Suprapubic skin (tissue), 4 donors: ENCODE measurements at places on chromosomes 3 and 15.

DNA sequence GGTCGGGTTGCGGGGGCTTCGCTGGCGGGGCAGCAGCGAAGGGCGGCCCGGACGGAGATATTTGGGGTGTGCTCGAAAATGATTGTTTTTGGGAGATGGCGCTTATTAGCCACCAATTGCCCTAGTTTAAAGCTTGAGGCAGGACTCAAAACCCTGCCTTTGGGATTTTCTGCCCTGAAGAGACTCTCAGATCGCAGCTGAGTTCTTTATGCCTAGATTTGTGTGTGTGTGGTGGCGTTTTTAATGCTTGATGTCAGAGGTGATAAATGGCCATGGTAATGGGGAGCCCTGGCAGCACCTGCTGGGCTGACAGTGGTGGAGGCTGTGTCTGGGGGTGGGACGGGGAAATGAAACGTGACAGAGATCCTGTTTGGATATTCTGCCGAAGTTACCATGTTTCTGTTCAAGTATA, 604 bp downstream of the KCTD6 start:
- H3K27ac ChIP-seq, result peak overlapping the region; percentile 91
- H3K4me3 ChIP-seq, result peak overlapping the region; percentile 91
- no peaks in the 10 kb centered on the region for H3K36me3 ChIP-seq
- DNase-seq, result no peak

DNA sequence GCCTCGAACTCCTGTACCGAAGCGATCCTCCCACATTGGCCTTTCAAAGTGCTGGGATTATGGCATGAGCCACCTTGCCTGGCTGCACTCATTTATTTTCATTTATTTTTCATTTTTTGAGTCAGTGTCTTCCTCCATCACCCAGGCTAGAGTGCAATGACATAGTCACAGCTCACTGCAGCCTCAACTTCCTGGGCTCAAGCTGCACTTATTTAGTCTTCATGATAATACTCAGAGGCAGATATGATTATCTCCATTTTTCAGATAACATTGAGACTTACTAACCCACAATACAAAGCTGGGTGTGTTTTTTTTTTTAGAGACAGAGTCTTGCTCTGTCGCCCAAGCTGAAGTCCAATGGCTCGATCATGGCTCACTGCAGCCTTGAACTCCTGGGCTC, 10.0 kb downstream of the PRKCI start:
- no peaks in the 10 kb centered on the region for H3K4me1 ChIP-seq
- H3K27ac ChIP-seq, result no peak overlapping the region
- no peak for DNase-seq
- peaks cover 17% of the 10 kb centered on the region for H3K36me3 ChIP-seq
- H3K4me3 ChIP-seq, result no peak overlapping the region

GRCh38 chr3:186214670-186215069, 105.8 kb upstream of the ETV5 start:
- no peak for DNase-seq
- H3K27me3 ChIP-seq, result no peaks in the 10 kb centered on the region
- H3K36me3 ChIP-seq, result no peaks in the 10 kb centered on the region

GRCh38 chr3:71407823-71408222, 175.7 kb downstream of the FOXP1 start:
- no peak for DNase-seq
- H3K27ac ChIP-seq, result no peak overlapping the region
- H3K4me3 ChIP-seq, result no peak overlapping the region

DNA sequence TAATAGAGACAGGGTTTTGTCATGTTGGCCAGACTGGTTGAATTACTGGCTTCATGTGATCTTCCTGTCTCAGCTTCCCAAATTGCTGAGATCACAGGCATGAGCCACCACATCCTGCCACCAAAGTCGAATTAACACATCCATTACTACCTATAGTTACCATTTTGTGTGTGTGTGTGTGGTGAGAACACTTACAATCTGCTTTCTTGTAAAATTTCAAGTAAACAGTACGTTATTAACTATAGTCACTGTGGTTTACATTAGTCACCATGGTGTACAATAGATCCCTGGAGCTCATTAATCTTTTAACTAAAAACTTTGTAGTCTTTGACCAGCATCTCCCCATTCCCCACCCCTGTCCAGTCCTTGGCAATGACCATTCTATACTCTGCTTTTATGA, 270.0 kb downstream of the NAALADL2 start:
- H3K27me3 ChIP-seq, result no peaks in the 10 kb centered on the region
- no peaks in the 10 kb centered on the region for H3K36me3 ChIP-seq
- H3K4me1 ChIP-seq, result no peaks in the 10 kb centered on the region

DNA sequence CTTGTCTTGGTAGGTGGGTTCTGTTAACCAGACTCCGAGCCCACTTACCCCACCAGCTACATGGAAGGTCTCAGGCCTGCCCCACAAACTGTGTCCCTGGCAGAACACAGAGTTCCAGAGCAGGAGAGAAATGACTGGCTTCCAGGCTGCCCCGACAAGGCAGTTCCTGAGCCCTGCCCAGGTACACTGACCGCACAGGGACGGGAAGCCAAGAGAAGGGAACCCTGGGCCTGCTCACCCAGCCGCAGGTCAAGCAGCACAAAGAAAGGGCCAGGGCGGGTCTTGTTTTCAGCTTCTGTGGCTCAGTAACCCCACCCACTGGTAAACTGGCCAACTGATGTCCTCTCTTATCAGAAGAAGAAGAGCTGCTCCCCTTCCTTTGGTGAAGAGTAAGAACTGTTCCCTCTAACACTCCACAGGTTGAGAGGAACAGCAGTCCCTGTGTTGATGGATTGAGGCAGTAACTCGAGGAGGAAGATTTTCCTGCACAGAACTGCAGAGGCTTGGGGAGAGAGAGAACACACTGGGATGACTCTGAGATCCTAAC, 68.4 kb downstream of the CRTC3 start:
- DNase-seq, result no peak
- H3K4me3 ChIP-seq, result no peak overlapping the region
- H3K27ac ChIP-seq, result peak overlapping the region; percentile 77
- H3K27me3 ChIP-seq, result no peaks in the 10 kb centered on the region
- peaks cover 7% of the 10 kb centered on the region for H3K36me3 ChIP-seq

GRCh38 chr3:152589644-152590043, 245.3 kb upstream of the P2RY1 start:
- no peaks in the 10 kb centered on the region for H3K4me1 ChIP-seq
- no peak for DNase-seq
- no peaks in the 10 kb centered on the region for H3K36me3 ChIP-seq
- no peaks in the 10 kb centered on the region for H3K27me3 ChIP-seq

DNA sequence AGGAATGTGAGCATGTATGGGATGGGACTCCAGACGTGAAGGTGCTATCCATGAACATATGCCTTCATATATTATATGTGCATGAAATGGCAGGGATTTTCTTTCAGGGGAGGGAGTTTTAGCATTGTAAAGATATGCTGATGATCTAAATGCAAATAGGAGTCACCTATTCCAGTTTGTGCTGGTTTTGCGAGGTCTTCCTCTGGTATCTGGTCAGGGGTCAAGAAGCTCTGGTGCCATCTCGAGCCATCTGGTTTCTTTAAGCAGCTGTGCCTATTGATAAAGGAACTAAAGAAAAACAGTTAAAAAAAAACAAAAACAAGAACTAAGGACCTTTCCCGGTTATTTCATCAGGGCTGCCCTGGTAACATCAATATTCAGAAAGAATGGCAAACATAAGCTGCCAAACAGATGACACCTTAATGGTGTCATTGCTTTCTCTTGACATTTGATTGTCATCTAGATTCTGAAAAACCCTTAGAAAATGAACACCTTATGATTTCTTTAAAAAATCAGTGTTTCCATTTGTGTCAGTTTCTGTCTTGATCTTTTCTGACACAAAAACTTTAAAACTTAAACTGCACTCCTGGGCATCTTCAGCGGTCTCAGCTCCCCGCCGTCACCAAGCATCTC, 22.7 kb downstream of the APH1B start:
- H3K4me1 ChIP-seq, result no peaks in the 10 kb centered on the region
- peaks cover 34% of the 10 kb centered on the region for H3K36me3 ChIP-seq
- no peak for DNase-seq
- H3K27me3 ChIP-seq, result no peaks in the 10 kb centered on the region

DNA sequence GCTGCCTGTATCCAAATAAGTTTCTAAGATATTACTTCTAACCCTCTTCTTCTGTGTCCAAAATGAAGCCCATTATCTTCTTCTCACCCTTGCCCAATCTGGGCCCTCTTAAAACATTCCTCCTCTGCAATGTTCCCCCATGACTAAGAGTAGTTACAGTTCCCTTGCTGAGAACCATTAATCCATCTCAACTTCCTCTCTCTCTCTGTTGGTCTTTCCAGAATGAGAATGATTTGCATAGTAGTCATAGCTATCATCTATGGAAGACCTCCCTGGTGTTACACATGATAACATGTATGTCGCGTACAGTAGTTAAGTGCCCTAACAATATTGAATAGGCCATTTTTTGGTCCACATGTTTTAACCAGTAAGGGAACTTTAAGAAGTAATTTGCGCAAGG, 177.9 kb downstream of the ANXA2 start:
- H3K27me3 ChIP-seq, result peaks cover 14% of the 10 kb centered on the region
- DNase-seq, result no peak
- H3K4me1 ChIP-seq, result no peaks in the 10 kb centered on the region
- H3K27ac ChIP-seq, result no peak overlapping the region
- no peaks in the 10 kb centered on the region for H3K36me3 ChIP-seq

DNA sequence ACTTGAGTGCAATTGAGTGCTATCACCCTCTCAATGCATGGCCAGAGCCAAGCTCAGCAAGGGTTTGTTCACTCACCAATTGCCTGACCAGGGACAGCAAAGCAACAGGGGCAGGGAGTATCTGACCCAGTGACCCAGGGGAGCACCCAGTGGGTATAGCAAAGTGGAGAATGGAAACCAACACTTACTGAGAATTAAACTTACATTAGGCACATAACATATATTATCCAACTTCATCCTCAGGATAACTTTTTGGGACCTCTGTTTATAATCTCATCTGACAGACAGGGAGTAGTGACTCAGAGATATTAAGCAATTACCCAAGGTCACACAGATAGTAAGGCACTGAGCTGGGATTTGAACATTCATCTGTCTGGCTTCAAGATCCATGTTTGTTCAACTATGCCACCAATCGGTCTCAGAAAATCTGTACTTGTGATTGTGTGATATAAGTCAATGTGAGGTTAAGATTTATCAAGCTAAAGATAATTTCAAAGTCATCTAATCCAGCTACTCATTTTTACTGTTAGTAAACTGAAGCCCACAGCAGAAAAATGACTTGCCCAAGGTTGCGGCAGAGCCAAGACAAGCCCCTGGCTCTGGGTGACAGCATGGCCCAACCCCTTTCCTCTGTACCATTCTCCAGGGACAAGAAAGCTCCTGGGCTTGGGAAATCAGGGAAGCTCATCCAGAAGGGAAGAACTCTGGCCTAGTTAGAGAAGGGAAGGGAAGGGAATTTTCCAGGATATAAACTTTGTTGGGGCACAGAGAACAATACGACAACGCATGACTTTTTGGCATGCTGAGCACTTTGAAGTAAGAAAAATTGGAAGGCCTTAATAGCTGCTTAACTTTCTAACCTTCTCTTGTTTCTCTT, 138.0 kb upstream of the SMAD3 start:
- no peaks in the 10 kb centered on the region for H3K27me3 ChIP-seq
- H3K4me1 ChIP-seq, result peaks cover 20% of the 10 kb centered on the region
- peak; percentile 66 for DNase-seq
- no peaks in the 10 kb centered on the region for H3K36me3 ChIP-seq
- no peak overlapping the region for H3K4me3 ChIP-seq

DNA sequence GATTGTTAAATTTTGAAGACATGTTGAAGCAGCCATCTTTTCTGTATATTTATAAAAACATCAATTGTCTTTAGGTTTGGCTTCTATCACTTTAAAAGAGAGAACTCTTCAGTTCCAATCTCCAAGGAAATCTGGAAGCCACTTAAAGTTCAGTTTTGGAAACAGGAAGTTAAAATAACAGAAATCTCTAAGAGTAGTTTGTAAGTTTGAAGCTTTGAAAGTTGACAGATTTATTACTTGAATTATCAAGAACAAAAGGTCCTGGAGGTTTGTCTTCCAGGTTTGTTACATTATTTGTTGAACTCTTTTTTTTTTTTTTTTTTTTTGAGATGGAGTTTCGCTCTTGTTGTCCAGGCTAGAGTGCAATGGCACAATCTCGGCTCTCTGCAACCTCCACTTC, 30.0 kb downstream of the RNF111 start:
- no peaks in the 10 kb centered on the region for H3K27me3 ChIP-seq
- H3K36me3 ChIP-seq, result peaks cover 10% of the 10 kb centered on the region
- peaks cover 2% of the 10 kb centered on the region for H3K4me1 ChIP-seq
- no peak for DNase-seq

- H3K27ac ChIP-seq, result peak overlapping the region; percentile 96
- H3K36me3 ChIP-seq, result no peaks in the 10 kb centered on the region
- H3K27me3 ChIP-seq, result no peaks in the 10 kb centered on the region
- DNase-seq, result no peak
- peak overlapping the region; percentile 72 for H3K4me3 ChIP-seq
- H3K4me1 ChIP-seq, result peaks cover 41% of the 10 kb centered on the region
Measured at GRCh38 chr3:105867712-105868430, 941 bp downstream of the CBLB start.

- H3K4me1 ChIP-seq, result no peaks in the 10 kb centered on the region
- DNase-seq, result no peak
- H3K27ac ChIP-seq, result no peak overlapping the region
- no peak overlapping the region for H3K4me3 ChIP-seq
- H3K36me3 ChIP-seq, result peaks cover 17% of the 10 kb centered on the region
- H3K27me3 ChIP-seq, result no peaks in the 10 kb centered on the region
Measured at GRCh38 chr15:58842713-58843396, 71.8 kb downstream of the MINDY2 start.

DNA sequence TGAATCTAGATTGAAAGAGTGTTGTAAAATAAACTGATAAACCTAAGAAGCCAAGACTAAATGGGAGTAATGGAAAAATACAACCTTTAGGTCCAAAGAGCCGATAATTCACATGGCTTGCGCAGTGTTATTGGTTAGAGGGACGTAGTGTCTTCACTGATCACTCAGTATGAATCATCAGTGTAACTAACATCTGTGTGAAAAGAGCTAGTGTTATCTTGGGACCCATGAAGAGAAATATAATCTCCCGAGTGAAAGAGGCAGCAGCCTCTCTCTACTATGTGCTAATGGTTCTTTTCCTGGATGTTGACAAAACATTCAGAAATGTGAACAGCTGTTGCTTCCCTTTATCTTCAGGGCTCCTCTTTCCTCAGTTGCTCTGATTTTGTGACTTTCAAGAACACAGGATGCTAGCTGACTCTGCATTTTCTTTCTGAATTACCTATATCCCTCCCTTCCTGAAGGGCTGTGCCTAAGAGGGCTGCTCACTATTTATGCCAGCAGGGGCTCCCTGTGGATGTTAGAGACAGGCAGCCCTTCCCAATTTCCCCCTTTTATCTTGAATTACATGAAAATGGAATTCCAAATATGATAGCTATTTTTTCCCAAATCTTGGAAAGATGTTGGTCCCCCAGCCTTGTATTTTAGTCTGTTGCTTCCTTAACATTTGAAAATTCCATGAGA, 128.8 kb downstream of the GRM7 start:
- no peaks in the 10 kb centered on the region for H3K27me3 ChIP-seq
- no peaks in the 10 kb centered on the region for H3K36me3 ChIP-seq

DNA sequence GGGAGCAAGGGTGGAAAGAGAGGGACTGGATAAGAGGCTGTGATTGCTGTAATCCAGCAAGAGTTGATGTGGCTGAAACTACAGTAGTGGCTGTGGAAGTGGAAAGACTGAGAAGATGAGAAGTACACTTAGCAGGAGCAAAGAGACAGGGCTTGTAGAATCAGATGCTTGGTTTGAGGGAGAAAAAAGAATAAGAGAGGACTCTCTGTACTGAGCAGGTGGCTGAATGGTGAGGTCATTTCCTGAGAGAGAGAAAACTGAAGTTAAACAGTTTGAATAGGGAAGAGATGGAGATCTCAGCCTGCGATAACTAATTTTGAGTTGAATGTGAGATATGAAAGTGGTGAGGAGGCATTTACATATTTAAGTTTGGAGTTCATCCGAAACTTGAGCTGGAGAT, 95.8 kb upstream of the SLC25A36 start:
- no peaks in the 10 kb centered on the region for H3K27me3 ChIP-seq
- no peaks in the 10 kb centered on the region for H3K36me3 ChIP-seq
- no peak overlapping the region for H3K4me3 ChIP-seq
